ENCODE measurements at places on chromosomes 2 and 18.
A peak's percentile ranks its signal among the peaks of the same experiment; 100 is the strongest.

GRCh38 chr2:19332503-19332902, 25.9 kb downstream of the OSR1 start:
- no peak for DNase-seq

GRCh38 chr2:5849562-5849961, 157.4 kb downstream of the SOX11 start:
- no peak for DNase-seq

GRCh38 chr18:42392926-42393325, 437.9 kb downstream of the PIK3C3 start:
- no peak for DNase-seq

DNA sequence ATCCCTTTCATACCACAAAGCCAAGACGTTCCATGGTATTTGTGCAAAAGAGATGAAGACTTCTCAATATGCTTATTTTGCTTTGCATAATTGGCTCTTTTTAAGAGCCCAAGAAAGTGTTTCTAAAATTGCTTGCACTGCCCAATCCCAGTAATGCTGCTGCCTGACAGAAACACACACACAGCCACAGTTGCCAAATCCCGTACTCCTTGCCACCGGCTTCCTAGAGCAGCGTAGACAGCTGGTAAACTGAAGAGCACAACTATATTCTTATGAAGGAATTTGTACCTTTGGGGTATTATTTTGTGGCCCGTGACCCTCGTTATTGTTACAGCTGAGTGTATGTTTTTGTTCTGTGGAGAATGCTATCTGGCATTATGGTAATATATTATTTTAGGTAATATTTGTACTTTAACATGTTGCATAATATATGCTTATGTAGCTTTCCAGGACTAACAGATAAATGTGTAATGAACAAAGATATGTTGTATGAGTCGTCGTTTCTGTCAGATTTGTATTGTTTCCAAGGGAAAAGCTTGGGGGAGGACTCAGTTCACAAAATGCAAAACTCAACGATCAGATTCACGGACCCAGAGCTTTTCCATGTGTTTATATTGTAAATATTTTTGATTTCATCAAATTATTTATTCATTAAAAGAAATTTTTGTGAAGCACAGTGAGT, 202.9 kb upstream of the RAB12 start:
- no peak for DNase-seq

- no peak for DNase-seq
These were observed 64.1 kb upstream of the ITSN2 start for GRCh38 chr2:24424387-24424786.

GRCh38 chr2:175557810-175558377, 376.4 kb upstream of the ATP5MC3 start:
- DNase-seq: no peak

- DNase-seq: no peak
These were observed 68.4 kb downstream of the TANK start for GRCh38 chr2:161228511-161229240.

GRCh38 chr18:22971038-22971437, 37.9 kb downstream of the RBBP8 start:
- no peak for DNase-seq

- DNase-seq: no peak
These were observed 7.9 kb downstream of the GAD1 start for GRCh38 chr2:170824526-170825015.

- no peak for DNase-seq
These were observed 77.1 kb upstream of the B3GNT7 start for GRCh38 chr2:231318436-231318835.

DNA sequence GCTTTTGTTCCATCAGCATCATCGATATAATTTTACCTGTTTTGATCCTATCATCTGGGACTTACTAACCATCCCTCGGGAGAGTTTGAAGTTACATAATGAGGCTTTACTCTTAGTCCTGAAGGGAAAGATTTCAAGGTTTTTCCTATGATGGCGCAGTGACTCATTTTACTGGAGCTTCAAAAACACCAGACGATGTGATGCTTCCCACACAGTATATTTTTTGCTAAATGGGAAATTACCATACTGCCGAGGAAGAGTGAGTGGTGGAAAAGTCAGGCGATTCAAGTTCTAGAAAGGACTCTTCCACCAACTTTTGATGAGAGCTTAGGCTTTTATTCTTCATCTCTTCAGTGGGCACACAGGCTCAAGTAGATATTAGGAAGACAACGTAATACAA, 44.6 kb upstream of the GCG start:
- no peak for DNase-seq

DNA sequence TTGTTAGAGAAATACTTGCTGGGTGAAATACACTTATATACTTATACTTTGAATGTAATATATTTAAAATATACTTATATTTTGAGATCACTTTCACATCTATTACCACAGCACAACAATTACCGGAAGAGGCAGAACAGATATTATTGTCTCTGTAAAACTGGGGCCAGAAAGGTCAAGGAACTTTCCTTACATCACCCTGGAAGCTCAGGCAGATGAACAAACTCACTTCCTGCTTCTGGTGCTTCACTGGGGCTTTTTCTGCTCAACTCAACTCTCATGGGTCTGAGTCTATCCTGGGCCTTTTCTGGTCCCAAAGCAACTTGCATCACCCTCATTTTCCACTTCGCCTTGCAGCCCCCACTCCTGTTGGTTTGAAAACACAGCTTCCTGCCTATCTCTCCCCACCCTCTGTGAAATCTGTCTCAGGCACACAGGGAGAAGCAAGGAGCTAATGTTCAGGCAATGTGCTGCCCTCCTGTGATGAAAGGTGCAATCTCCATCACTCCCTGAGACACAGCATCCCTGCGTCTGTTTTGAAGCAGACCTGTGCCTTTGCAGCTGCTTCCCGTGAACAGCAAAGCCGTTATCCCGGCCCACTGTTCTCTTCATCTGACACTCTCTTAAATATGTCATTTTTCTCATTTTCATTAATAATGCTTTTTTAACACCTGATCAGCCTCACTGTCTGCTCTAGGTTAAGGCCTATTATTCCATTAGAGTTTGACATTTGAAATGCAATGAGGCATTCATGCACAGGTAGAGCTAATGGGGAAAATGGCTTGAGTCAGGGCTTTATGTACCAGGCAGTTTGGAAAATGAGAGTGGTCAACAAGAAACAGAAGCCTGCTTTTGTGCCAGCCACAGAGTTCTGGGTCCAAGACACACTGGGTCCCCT, 251.9 kb upstream of the CHAC2 start:
- DNase-seq: peak; percentile 29

- DNase-seq: no peak
These were observed 411.1 kb downstream of the RAD51AP2 start for GRCh38 chr2:17107151-17107550.

DNA sequence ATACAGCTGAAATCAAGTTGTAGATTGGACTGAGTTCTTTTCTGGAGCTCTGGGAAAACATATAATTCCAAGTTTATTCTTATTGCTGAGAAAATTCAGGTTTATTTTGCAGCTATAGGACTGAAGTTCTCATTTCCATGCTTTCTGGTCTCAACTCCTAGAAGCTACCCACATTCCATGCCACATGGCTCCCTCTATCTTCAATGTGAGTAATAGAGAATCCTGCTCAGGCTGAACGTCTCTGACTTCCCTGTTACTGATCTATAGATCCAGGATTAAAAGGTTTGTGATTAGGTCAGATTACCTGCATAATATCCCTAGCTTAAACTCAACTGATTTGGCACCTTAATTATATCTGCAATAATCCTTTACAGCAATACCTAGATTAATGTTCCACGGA, 453.8 kb upstream of the MC4R start:
- DNase-seq: peak; percentile 12

DNA sequence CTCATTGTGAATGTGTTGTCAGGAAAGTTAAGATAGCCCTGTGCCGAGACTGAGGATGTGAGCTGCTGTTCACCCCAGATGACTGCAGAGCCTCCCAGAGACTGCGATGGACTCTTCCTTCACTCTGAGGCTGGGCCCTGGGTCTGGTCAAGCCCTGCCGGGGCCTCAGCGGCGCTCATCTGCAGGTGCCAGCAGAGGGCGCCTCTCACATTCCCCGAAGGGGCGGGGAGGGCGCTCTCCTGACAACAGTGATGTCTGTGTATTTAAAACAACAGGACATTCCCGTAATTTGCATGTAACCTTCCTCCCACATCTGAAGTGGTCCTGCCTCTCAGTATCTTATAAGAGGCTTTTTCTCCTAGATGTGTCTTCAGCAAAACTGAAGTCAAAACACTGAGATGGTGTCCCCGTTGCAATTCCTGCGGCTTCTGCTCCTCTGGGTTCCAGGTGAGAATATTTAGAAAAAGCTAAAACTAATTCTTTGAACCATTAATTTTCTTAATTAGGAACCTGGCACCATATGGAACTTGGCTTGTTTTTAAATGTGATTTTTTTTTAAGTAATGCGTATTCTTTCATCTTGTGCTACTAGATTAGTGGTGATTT, 1377.9 kb downstream of the RPIA start:
- peak; percentile 77 for DNase-seq

DNA sequence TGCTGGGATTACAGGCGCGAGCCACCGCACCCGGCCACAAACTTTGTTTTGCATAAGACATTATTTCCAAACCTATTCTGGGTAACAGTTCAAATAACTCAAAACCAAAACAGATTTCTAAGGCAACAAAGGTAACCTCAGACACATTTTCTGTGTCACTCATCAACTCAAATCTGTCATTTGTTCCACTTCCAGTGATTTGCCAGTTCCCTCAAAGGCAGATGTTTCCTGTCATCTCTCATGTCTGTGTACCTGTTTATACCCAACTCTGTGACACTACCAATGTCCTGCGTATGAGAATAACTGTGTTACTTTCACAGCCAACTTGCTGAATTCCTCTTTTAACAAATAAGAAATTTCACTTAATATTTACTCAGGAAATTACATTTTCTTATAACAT, 54.4 kb downstream of the SCN3A start:
- DNase-seq: no peak

DNA sequence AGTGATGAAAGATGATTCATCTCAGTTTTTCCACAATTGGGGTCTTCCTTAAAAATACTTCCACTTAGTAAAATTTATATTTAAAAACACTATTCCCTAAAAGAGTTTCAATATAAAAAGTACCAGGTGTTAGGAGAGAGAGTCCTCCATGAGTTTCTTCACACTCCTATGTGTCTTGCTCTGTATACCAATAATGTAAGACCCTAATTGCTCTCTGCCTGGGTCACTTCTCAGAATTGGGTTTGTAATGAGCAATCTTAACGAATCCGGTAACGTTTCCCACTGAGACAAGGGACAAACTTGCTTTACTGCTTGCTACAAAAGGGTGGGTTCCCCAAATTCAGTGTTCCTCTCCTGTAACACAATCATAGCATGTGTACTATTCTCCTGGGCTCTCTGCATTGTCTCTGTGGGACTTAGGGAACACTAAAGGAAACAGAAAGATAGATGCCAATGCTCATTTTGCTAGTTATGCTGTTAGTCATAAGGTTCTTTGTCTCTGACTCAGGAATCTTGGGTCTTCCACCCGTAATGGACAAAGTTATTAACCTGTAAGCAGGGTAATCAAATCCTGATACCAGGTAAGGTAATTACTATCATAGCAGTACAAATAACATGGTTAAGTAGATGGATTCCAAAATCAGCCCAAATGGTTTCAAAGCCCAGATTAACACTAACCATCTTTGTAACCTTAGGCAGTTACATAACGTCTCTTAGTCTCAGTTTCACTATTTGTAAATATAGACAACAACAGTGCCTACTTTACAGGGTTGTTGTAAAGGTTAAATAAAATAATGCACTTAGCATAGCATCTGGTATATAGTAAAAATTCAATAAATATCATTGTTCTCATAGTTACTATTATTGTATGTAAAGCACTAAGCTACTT, 46.3 kb downstream of the ITSN2 start:
- DNase-seq: no peak

DNA sequence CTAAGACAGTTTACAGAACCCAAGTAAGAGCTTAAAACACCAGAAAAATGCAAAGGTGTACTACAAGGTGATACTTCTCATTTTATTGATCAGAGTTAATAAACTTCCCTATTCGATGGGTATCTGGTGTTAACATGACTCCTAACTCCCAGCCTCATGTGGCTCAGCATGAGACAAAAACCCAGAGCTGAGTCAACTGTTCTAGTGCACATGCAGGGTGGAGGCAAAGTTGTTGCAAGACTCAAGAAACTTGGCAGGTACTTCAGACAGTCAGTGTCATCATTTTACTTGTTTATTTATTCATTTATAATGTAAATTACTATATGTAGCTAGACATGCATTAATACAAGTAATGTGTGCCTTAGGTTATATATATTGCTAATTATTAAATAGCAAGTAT, 216.6 kb upstream of the DSEL start:
- DNase-seq: no peak

GRCh38 chr2:202642567-202642966, 7.8 kb downstream of the FAM117B start:
- DNase-seq: no peak

- DNase-seq: no peak
These were observed 38.3 kb upstream of the IL1R1 start for GRCh38 chr2:102103992-102104871.

DNA sequence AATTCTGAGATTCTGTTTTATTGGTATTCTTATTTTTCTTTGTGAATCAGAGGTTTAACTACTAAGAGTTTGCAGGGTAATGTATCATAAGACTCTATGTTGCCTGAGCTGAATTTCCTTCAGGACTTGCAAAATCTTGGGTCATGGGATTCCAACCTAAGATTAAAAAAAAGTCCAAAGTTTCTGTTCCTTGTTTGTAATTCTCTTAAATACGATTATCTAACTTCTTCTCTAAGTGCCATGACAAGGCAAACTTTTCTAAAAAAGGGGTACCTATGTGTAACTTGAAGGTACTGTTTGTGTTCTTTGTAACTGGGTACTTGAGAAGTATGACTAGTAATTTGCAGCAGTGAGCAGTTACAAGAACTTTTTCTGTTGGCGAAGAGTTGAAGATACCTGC, 181.3 kb upstream of the ZEB2 start:
- no peak for DNase-seq

- no peak for DNase-seq
These were observed 659.6 kb downstream of the DCC start for GRCh38 chr18:52999633-53000032.

DNA sequence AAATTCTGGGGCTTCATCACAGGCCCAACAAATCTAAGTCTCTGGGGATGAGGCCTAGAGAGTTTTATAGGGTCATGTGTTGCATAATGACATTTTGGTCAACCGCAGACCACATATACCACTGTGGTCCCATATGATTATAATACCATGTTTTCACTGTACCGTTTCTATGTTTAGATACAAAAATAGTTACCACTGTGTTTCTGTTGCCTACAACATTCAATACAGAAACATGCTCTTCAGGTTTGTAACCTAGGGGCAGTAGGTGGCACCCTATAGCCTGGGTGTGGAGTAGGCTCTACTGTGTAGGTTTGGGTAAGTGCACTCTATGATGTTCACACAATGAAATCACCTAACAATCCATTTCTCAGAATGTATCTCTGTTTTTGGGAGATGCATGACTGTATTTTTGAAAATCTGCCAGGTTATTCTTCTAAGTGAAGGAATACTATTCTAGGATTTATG, 485.2 kb downstream of the PTPRM start:
- no peak for DNase-seq

DNA sequence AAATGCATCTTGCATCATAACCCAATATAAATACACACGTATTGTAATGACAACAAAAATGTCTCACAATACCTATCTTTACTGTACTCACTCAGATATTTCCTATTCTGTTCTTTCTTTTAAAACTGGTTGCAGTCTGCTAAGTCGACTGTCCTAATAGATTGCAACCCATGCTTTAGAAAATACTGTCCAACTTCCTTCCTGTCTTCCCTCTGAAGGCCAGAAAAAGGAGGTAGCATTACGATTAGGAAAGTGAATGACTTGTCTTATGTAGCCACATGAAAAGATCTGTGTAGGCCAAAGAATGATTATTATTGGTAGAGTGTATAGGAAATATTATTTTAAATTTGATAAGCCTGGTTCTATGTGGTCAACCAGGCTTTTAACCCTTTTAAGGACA, 134.1 kb downstream of the FAM210A start:
- DNase-seq: no peak
